ENCODE measurements at places on chromosomes 1 and 21. TPM values are rescaled to one million over a fixed set of nuclear protein-coding genes. Genes with fewer than 3 reads are reported as not detected.

- H3K27me3 ChIP-seq = no peaks in the 10 kb centered on the region
- H3K27ac ChIP-seq = no peak overlapping the region
- no peak overlapping the region for H3K4me3 ChIP-seq
- no peaks in the 10 kb centered on the region for H3K36me3 ChIP-seq
Measured at GRCh38 chr1:20301463-20302107, 10.9 kb downstream of the VWA5B1 start.

DNA sequence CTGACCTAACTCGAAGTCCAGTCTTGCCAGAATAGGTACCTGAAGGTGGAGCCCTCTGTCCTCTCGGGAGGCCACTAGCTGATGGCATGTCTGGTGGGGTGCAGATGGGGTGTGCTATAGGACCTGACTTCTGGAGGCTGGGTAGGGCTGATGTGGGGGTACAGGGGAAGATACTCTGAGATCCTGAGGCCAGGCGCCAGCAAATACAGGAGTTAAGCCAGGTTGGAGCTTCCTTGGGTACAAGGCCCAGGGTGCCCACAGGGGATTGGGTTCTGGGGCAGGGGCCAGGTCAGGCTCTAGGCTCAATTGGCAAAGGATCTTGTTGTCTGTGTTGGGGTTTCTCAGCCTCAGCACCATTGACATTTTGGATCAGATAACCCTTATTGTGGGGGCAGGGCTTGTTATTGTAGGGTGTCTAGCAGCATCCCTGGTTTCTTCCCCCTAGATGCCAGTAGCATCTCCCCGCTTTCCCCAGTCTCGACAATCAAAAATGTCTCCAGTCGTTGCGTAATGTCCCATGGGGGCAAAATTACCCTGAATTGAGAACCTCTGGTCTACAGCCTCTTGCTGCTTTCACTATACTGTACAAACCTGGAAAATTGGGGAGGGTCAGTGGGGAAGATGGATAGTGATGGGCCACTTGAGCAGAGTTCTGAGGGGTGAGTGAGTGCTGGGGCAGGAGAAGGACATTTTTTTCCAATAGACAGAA lies 9.2 kb downstream of the PTPRF start:
- no peaks in the 10 kb centered on the region for H3K27me3 ChIP-seq
- no peak overlapping the region for H3K27ac ChIP-seq
- peaks cover 12% of the 10 kb centered on the region for H3K4me1 ChIP-seq
- no peak overlapping the region for H3K4me3 ChIP-seq
- no peak for DNase-seq

TMEM50A gene
- total RNA-seq = 52.6 TPM

CFAP126 gene
- total RNA-seq = 3.8 TPM

CDC42SE1 gene
- total RNA-seq = 40.5 TPM

AKR7A2 gene
- total RNA-seq = 83.3 TPM
